Posterior vena cava (tissue), 2 donors: ENCODE measurements at places on chromosomes 13 and 19. TPM values are rescaled to one million over a fixed set of nuclear protein-coding genes. Genes with fewer than 3 reads are reported as not detected.

- no peak for DNase-seq
Observed at GRCh38 chr13:50645092-50645491, 198.4 kb downstream of the DLEU7 start.

The ADPRHL1 gene
- total RNA-seq, result 1.2 TPM

The CD37 gene
- total RNA-seq, result 19.6 TPM

- DNase-seq, result no peak
Observed at GRCh38 chr19:571566-571974, 826 bp upstream of the BSG start.

The PRKCG gene
- 0.48 TPM for total RNA-seq

GRCh38 chr13:103187721-103188156 is 121.5 kb upstream of the SLC10A2 start:
- DNase-seq, result no peak

DNA sequence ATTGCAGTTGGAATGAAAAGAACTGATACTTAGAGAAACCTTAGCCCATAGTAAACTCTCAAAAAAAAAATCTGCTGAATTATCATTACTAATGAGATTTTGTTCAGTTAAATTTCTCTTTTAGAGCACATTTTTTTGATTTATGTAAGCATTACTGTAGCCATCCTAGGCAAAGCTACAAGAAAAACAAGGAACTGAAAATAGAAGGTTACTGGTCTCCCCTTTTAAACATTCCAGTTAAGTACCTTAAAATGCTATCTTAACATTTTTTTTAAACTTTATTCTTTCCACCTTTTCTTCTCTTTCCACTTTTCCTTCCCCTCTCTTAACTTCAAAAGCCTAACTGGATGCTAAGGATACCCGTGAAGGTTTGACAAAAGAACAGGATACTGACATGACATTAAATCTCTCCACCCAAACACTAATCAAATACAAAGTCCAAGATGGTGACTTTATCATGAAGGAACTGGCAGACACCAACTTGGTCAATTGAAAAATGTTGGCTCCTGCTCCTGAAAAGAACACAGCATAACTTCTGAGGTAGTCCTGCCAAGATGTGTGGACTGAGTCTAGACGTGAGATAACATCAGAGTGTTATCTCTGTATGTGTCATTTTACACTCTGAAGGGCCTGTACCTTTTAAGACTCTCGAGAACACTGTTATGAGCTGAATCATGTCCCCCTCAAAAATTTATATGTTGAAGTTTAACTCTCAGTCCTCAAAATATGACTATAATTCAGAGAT is 29.5 kb upstream of the SACS start:
- DNase-seq, result no peak

- no peak for DNase-seq
Observed at GRCh38 chr13:84653915-84654534, 771.8 kb upstream of the SLITRK1 start.

DNA sequence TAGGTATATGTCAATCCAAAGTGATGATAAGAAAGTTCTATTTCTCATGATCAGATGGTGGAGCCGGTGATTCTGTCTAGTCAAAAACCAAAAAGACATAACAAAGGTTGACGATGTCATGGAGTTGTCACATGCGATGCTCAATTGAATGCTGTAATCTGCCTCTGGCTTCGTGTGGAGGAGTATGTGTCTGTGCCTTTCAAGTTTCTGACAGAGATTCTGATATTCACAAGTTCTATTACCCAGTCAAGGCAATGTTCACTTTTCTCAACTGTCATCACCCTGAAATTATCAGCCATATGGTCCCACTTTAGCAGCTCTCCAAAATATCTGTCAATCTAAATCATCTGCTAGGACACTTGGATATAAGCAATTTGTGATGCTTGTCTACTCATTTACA is 367.6 kb upstream of the PRR20A start:
- no peak for DNase-seq

- DNase-seq, result no peak
Observed at GRCh38 chr19:48512504-48513288, 1.1 kb upstream of the LMTK3 start.

The ZNF763 gene
- 2.4 TPM for total RNA-seq
